Breast epithelium (tissue), 4 donors: ENCODE measurements at places on chromosomes 6 and 20.

- no peak overlapping the region for H3K27ac ChIP-seq
- no peaks in the 10 kb centered on the region for H3K36me3 ChIP-seq
- DNase-seq = no peak
- no peaks in the 10 kb centered on the region for H3K4me1 ChIP-seq
- H3K27me3 ChIP-seq = no peaks in the 10 kb centered on the region
Observed at GRCh38 chr20:57170343-57170742, 96.1 kb downstream of the BMP7 start.

GRCh38 chr6:85620308-85620707, 22.4 kb downstream of the SYNCRIP start:
- DNase-seq = no peak
- no peaks in the 10 kb centered on the region for H3K36me3 ChIP-seq
- no peak overlapping the region for H3K4me3 ChIP-seq
- H3K4me1 ChIP-seq = no peaks in the 10 kb centered on the region
- H3K27ac ChIP-seq = no peak overlapping the region
- no peaks in the 10 kb centered on the region for H3K27me3 ChIP-seq

DNA sequence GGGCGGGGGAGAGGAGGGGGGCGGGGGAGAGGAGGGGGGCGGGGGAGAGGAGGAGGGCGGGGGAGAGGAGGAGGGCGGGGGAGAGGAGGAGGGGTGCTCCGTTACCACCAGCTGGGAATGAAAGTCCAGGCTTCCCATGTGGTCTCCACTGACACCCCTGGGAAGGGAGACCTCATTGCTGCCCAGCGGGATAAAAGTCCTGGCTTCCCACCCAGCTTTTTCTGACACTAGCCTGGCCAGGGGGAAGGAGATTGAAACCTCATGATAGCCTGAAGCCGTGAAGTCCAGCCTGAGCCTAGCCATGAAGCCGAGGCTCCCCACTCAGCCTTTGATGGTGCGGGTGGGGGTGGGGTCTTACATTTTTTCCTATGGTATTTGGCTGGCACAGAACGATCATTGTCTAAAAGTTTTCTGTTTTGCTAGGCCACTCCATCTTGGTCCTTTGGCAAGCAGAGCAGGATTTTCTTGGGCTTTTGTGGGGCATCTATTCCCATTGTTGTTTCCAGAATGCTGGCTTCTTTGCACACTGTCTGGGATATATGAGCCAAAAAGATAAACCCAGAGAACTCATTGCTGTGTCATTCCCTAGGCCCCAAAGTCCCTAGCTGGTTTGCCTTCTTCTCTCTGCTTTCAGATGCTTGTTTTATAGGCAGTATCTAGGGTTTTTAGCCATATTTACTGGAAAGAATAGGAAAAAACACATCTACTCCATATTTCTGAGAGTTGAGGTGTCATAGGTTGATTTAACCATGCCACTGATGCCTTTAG, 67.9 kb upstream of the RNF24 start:
- no peaks in the 10 kb centered on the region for H3K36me3 ChIP-seq
- no peaks in the 10 kb centered on the region for H3K4me1 ChIP-seq
- H3K4me3 ChIP-seq = no peak overlapping the region
- DNase-seq = no peak

DNA sequence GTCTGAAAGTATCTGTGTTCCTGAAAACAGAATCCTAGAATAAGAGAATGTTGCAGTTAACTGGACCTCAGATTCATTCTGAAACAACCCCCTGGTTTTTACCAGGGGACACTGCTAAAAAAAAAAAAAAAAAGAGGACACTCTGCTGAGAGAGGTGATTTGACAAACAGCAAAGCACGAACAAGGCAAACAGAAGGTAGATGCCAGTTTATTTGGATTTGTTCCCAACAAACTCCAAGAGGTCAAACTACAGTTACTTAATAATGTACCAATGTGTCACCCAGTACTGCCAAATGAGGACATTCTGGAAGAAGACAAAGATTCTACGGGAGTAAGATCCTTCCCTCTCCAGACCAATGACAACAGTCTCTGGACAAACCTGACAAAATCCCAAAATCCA, 40.6 kb upstream of the SLC22A16 start:
- DNase-seq = no peak
- H3K4me3 ChIP-seq = no peak overlapping the region
- H3K36me3 ChIP-seq = no peaks in the 10 kb centered on the region
- no peak overlapping the region for H3K27ac ChIP-seq
- H3K4me1 ChIP-seq = peaks cover 5% of the 10 kb centered on the region

- H3K36me3 ChIP-seq = no peaks in the 10 kb centered on the region
- no peaks in the 10 kb centered on the region for H3K27me3 ChIP-seq
- no peaks in the 10 kb centered on the region for H3K4me1 ChIP-seq
- H3K4me3 ChIP-seq = no peak overlapping the region
- DNase-seq = no peak
Observed at GRCh38 chr6:119466226-119466625, 116.7 kb upstream of the MAN1A1 start.
